ENCODE measurements at places on chromosomes 2 and 18. TPM values are rescaled to one million over a fixed set of nuclear protein-coding genes. Genes with fewer than 3 reads are reported as not detected.

Gene GPAT2
- 18.4 TPM for total RNA-seq

DNA sequence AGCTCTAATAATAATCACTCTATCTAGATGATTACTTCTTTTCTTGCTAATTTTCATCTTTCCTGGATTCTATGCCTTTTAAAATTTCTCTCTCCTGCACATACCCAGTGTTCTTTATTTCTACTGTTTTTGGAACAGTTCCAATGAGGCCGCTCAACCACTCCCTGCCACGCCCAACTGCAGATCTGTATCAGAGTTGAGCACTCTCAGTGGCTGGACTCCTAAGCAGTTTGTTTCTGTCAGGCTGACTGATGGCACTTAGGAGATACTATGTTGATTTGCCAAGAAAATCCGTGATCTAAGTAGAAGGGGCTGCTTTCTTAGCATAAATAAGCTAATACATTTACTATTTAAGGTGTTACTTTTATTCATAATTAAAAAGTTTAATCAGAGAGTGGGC is 192.8 kb downstream of the ARHGAP15 start:
- DNase-seq, result no peak
- no peak overlapping the region for H3K27ac ChIP-seq
- H3K4me3 ChIP-seq, result no peak overlapping the region
- peaks cover 24% of the 10 kb centered on the region for H3K4me1 ChIP-seq
- no peaks in the 10 kb centered on the region for H3K27me3 ChIP-seq
- H3K36me3 ChIP-seq, result peaks cover 12% of the 10 kb centered on the region

Gene STARD6
- total RNA-seq, result 0.54 TPM

DNA sequence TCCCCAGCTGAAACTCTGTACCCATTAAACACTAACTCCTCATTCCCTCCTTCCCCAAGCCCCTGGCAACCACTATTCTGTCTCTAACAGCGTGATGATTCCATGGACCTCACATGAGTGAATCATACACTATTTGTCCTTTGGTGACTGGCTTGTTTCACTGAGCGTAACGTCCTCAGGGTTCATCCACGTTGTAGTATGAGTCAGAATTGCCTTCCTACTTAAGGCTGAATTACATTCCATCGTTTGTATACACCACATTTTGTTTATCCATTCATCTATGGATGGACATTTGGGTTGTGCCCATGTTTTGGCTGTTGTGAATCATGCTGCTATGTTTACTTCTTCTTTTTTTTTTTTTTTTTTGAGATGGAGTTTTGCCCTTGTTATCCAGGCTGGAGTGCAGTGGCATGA is 19.6 kb upstream of the CABLES1 start:
- H3K27ac ChIP-seq, result no peak overlapping the region
- peaks cover 8% of the 10 kb centered on the region for H3K27me3 ChIP-seq
- H3K36me3 ChIP-seq, result no peaks in the 10 kb centered on the region
- no peak for DNase-seq
- peaks cover 6% of the 10 kb centered on the region for H3K4me1 ChIP-seq
- no peak overlapping the region for H3K4me3 ChIP-seq

DNA sequence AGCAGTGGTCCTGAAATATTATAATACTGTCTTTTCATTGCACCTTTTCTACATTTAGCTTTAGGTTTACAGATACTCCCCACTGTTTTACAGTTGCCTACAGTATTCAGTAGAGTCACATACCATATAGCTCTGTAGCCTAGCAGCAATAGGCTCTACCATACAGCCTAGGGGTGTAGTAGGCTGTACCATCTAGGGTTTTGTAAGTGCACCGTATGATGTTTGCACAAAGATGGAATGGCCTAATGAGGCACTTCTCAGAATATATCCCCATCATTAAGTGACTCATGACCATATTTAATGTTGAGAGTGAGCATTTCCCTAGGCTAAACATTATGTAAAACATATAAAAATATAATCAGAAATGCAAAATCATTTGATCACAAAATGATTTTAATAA is 511.3 kb upstream of the RAB12 start:
- H3K27ac ChIP-seq, result no peak overlapping the region
- DNase-seq, result no peak
- H3K27me3 ChIP-seq, result no peaks in the 10 kb centered on the region
- no peaks in the 10 kb centered on the region for H3K36me3 ChIP-seq
- no peaks in the 10 kb centered on the region for H3K4me1 ChIP-seq

Gene REG3A
- total RNA-seq, result not detected

Gene GPBAR1
- 0.78 TPM for total RNA-seq

DNA sequence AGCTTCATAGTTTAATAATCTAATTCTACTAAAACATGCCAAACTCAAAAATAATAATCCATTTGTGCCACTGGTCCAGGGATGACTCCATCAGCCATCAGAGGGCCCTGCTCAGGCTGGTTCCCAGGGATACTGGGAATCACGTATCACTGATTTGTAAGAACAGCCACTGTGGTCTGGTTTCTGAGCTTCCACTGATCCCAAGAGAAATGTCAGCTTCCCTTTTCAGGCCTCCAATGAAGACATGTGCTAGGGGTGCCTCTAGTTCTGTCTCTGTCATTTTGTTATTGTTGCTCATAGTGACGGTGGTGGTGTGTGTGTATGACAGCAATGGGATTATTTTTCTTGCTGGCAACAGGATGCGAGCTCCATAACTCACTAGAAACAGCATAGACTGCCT is 83.2 kb downstream of the CELF4 start:
- H3K4me3 ChIP-seq, result no peak overlapping the region
- H3K27ac ChIP-seq, result no peak overlapping the region
- no peaks in the 10 kb centered on the region for H3K4me1 ChIP-seq

DNA sequence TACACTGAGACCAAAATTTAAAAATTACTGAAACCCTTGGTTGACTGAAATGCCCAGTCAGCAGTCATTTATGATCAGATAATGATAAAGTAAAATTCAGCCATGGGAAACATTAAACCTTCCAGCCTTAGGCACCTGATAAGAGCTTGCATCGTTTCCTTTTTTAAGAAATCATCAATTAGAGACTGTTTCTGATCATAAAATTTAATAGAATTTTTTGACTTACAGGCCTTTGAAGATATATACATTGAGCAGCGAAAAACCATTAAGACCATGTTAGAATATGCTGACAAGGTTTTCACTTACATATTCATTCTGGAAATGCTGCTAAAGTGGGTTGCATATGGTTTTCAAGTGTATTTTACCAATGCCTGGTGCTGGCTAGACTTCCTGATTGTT is 99.6 kb upstream of the CSRNP3 start:
- DNase-seq, result no peak
- H3K4me3 ChIP-seq, result no peak overlapping the region
- H3K36me3 ChIP-seq, result no peaks in the 10 kb centered on the region
- no peaks in the 10 kb centered on the region for H3K4me1 ChIP-seq
- no peak overlapping the region for H3K27ac ChIP-seq

Gene NPHP1
- total RNA-seq, result 0.12 TPM

Gene GAREM2
- total RNA-seq, result 6.1 TPM

Gene LYG2
- total RNA-seq, result not detected

Gene OXER1
- total RNA-seq, result 0.12 TPM

DNA sequence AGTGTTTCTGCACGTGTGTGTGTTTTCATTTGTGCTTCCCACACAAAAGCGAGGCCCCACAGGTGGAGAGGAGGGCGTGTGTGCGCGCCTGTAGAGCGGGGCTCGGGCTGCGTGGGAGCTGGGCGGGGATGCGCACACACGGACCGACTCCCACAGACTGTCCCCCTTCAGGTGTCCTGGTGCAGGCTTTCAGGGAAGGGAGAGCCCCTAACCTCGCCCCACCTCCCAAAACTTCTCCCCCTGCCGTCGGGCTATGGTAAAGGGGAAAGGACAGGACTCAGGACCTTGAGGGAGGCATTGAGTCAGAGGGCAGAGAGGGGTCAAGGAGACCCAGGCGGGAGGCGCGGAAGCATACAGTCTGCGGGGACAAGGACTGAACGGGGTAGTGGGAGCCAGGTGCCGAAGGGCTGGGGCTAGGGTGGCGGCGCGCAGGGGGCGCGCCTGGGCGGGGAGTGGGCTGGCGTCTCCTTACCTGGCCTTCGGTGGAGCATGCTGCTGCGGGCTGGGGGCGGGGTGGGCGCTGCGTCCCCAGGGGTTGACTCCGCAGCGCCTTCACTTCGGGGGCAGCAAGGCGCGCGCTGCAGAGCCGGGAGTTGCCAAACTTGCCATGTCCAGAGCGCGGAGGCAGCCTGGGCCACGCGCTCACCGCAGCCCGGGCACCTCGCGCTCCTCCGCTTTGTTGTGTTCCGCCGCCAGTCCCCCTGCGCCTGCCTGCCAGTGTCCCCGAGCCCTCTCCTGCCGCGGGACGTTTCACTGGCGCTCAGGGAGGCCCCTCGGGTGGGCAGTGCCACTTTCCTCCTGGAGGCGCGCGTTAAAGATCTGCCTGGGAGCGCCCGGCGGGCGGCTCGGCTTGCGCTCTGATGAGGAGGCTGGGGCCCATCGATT is 302.0 kb downstream of the NCKAP5 start:
- H3K36me3 ChIP-seq, result no peaks in the 10 kb centered on the region
- no peak for DNase-seq
- H3K4me3 ChIP-seq, result no peak overlapping the region
- no peaks in the 10 kb centered on the region for H3K4me1 ChIP-seq

- no peaks in the 10 kb centered on the region for H3K4me1 ChIP-seq
- H3K27ac ChIP-seq, result no peak overlapping the region
- H3K4me3 ChIP-seq, result no peak overlapping the region
- no peaks in the 10 kb centered on the region for H3K36me3 ChIP-seq
- peaks cover 6% of the 10 kb centered on the region for H3K27me3 ChIP-seq
These were observed 301.6 kb downstream of the SLC8A1 start for GRCh38 chr2:40150266-40150665.

- H3K36me3 ChIP-seq, result peaks cover 5% of the 10 kb centered on the region
- H3K27ac ChIP-seq, result no peak overlapping the region
- H3K4me3 ChIP-seq, result no peak overlapping the region
- H3K4me1 ChIP-seq, result no peaks in the 10 kb centered on the region
- no peaks in the 10 kb centered on the region for H3K27me3 ChIP-seq
- no peak for DNase-seq
These were observed 181.1 kb downstream of the ZRANB3 start for GRCh38 chr2:135349941-135350340.

Gene SCG2
- total RNA-seq, result not detected

Gene AKAIN1
- total RNA-seq, result not detected

DNA sequence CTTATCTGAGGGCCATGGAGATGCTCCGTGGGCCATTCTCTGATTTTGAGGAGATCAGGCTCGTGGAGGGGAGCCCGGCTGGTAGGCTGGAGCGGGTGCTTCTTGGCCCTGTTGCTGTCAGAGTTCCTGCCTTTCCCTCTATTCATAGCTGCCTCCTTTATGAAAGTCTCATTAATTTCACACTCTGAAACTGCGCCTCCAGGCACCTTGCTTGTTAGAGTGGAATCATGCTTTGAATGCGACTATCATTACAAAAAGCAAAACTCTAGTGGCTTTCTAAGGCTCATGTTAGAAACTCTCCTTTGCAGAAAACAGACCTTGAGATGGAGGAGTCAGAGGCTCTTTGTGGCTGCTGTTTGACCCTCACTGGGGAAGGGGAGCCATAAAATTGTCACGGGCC is 131.0 kb upstream of the SNTG2 start:
- no peaks in the 10 kb centered on the region for H3K4me1 ChIP-seq
- no peaks in the 10 kb centered on the region for H3K36me3 ChIP-seq
- H3K27ac ChIP-seq, result no peak overlapping the region
- H3K27me3 ChIP-seq, result no peaks in the 10 kb centered on the region
- no peak for DNase-seq
- H3K4me3 ChIP-seq, result no peak overlapping the region

DNA sequence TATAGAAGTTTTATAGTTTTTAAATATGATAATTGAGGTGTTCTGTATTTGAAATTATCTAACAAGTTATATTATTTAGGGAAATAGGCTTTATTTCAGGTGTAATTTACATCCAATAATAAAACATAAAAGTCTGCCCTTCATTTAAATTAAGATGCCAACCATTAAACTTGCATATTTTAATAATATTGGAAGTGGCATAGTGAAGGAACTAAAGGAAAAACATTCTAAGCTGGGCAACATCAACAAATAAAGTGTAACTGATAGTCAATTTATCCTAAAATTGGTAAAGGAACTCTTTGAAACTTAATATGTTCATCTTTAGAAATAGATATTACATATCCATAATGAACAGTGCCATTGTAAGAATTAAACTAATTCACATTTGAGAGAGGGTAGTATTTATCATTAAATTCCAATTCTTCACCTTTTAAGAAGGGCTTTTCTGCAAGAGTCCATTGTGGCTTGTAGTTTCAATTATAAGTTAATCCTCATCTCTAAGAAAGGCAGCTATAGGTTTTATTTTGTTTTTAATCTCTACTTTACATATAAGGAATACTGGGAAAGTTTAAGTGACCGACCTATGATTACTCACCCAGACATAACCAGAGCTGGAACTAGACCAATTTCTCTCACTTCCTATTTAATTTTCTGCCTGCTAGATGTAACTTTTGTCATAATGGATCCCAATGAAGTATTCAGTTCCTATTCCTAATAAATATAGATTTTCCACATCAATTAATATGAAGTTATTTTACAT is 401.6 kb downstream of the XIRP2 start:
- peaks cover 3% of the 10 kb centered on the region for H3K36me3 ChIP-seq
- peaks cover 31% of the 10 kb centered on the region for H3K27me3 ChIP-seq
- no peak overlapping the region for H3K27ac ChIP-seq

- peaks cover 7% of the 10 kb centered on the region for H3K27me3 ChIP-seq
- H3K27ac ChIP-seq, result no peak overlapping the region
- no peaks in the 10 kb centered on the region for H3K4me1 ChIP-seq
- H3K4me3 ChIP-seq, result no peak overlapping the region
- no peaks in the 10 kb centered on the region for H3K36me3 ChIP-seq
These were observed 233.4 kb downstream of the AGPS start for GRCh38 chr2:177625744-177626650.

DNA sequence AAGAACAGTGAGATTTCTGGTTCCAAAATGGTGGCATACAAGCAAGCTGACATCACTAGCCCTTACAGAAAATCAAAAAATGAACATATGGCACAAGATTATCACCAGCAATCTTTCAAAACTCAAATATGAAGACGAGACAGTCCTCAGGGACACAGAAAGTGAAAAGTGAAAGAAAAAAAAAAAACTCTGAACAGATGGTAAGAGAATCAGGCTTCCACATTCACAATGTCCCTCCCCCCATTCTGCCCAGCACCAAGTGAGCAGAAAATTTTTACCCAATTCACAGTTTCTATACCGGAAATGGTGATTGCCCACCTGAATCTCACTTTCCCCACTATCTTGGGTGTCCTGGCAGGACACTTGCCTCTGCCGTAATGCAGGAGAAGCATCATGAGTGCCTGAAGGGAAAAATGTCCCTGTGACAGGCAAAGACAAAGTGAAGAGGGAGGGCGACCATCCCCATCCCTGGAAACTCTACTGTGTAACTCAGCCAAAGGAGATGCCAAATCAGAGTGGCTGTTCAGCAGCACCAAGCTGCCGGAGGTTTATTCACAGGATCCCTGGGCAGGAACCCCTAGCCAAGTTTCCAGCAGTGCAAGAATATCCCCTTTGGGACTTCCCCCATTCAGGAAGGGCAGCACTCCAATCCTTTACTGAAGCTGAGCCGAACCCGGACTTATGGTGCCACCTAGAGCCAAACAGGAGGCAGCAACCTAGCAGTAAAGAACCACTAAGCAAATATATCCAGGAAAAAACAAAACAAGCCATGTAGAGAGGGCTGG is 312.2 kb downstream of the LRATD1 start:
- DNase-seq, result no peak
- H3K4me1 ChIP-seq, result no peaks in the 10 kb centered on the region
- H3K36me3 ChIP-seq, result no peaks in the 10 kb centered on the region
- H3K27me3 ChIP-seq, result peaks cover 3% of the 10 kb centered on the region
- H3K27ac ChIP-seq, result no peak overlapping the region

All from activated T-helper 1 cell treated with anti-CD3 and anti-CD28 coated beads, Interleukin-12 subunit alpha, Interleukin-12 subunit beta, Interleukin-2, Interleukin-4 antibody, amounts not matched to agents 30 ng/mL and 10 ng/mL and 1 ng/mL, durations not matched to agents 14 hours and 24 hours and 36 hours (primary cell).